ENCODE measurements at places on chromosomes 12 and 14. TPM values are rescaled to one million over a fixed set of nuclear protein-coding genes. Genes with fewer than 3 reads are reported as not detected.

HAL gene
- total RNA-seq: not detected

SRRM4 gene
- total RNA-seq: not detected

FAM222A gene
- 4.2 TPM for total RNA-seq

NTF3 gene
- total RNA-seq: 1.3 TPM

ALG10 gene
- total RNA-seq: 8.4 TPM

SLC8B1 gene
- total RNA-seq: 21.0 TPM

ANHX gene
- not detected for total RNA-seq

PPM1H gene
- total RNA-seq: 9.2 TPM

KLRC3 gene
- total RNA-seq: not detected

HVCN1 gene
- 0.95 TPM for total RNA-seq

HOXC9 gene
- total RNA-seq: 11.0 TPM

Measured in A172 (cell line).